Adrenal gland (tissue), 19 donors: ENCODE measurements at places on chromosomes 2 and 18.

- DNase-seq = no peak
Measured at GRCh38 chr2:43019536-43020183, 206.7 kb downstream of the ZFP36L2 start.

- DNase-seq = peak; percentile 98
Measured at GRCh38 chr18:21111346-21112139, at the start of gene ROCK1. Gene ROCK1, minus strand, starts transcription at chr18:21111813. Its CDS starts 903 bp downstream, at chr18:21110910.

DNA sequence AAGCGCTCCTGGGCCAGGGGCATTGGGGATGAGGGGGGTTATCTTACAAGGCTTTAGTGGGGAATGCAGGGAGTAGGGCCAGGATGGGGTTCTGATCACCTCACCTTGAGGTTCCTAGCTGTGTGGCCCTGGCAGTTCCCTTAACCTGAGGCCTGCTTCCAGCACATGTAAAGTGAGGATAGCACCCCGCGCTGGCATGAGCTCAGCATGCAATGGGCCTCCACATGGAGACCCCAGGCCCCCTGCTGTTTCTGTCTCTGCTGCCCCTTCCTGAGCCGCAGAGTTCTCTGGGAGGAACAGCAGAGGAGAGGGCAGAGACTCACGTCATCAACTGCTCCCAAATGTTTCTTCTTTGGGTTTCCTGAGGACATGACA, 8.6 kb upstream of the TEX51 start:
- DNase-seq = no peak

GRCh38 chr2:130836501-130837174, at the start of gene ARHGEF4:
Gene ARHGEF4, plus strand, starts transcription at chr2:130836914. Its CDS starts 40 bp downstream, at chr2:130836954.
- DNase-seq = no peak

DNA sequence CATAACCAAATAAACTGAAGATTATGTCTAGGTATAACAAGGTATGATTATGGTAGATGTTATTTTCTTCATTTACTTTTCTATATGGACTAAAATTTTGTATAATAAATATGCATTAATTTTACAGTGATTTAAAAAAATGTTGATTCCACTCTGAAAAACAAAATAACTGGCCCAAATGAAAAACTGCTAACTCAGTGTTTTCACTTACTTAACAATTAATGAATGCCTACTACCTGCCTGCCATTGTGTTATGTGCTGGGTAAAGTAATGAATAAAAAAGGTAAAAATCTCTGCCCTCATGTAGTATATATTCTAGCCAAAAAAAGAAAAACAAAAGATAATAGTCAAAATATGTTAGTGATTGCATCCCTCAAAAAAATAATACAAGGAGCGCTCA, 29.6 kb upstream of the C2orf15 start:
- DNase-seq = no peak

GRCh38 chr2:139048017-139048416, 267.8 kb upstream of the NXPH2 start:
- no peak for DNase-seq

DNA sequence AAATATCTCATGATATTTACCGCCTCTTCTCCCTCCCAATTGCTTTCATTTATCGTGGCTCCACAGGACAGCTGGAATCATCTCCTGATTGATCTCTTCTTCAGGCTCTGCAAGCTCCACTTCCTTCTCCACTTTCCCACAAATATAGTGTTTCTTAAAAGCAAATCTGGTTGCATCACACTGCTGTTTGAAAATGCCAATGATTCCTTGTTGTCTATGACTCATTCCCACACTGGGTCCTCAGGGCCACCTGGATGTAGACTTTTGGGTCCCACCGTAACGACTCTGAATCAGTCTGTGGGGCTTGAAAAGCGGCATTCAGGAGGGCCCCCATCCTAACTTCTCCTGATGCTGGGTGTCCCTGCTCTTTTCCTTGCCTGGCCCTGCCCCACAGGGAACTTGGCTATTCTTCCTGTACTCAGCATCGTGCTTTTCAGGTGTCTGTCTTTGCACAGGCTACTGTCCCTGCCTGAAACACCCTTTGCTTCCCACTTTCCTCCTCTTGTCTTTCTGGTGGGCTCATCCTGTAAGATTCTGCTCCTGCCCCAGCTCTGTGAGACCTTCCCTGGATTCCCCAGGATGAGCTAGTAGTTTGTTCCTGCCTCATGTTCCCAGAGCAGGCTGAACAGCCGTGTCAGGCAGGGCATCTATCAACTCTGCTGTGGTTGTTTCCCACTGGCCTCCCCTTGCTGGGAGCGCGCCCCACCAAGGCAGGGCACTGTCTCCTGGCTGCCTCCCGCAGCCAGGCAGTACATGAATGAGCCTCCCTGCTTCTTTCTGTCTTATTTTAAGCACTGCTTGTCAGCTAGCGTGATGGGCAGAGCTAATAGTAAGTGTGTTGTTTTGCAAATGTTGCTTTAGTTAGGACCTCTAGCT, 111.9 kb downstream of the KCTD1 start:
- DNase-seq = no peak

GRCh38 chr2:150639383-150639782, 151.9 kb upstream of the RND3 start:
- DNase-seq = no peak

- DNase-seq = no peak
Measured at GRCh38 chr2:68287580-68288441, 31.9 kb downstream of the CNRIP1 start.

DNA sequence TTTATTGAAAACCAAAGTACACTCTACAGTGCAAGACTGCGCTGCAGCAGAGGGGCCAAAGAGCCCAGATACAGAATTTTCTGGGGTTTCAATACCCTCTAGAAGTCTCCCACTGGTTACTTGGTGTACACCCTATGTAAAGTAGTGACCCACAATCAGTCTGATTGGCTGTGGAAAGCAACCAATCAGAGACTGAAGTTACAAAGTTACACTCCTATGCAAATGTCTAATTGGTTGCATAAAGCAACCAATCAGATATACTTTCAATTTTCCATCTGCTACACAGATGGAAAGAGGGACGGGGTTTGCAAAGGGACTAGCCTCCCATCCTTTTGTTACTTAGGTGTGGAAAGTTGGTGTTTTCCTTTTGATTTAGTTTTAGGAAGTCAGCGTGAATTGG, 198.9 kb upstream of the SH3BP4 start:
- no peak for DNase-seq

GRCh38 chr2:97741251-97741650, 27.9 kb downstream of the ZAP70 start:
- DNase-seq = no peak

DNA sequence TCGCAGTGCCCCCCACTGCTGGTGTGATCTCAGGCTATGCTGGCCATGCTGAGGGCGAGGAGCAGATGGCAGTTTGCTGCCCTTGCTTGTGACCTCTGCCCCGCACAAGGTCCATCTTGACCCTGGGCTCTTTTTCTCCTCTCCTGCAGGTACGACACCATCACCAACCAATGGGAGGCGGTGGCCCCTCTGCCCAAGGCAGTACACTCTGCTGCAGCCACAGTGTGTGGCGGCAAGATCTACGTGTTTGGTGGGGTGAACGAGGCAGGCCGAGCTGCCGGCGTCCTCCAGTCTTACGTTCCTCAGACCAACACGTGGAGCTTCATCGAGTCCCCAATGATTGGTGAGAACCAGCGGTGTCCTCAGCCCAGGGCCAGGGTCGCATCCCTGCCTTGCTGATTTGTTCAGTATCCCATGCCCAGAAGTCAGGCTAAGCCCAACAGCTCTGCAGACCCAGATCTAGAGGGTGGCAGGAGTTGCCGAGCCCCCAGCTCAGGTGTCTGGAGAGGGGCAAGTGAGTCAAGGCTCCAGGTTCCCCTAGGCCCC, 223.8 kb downstream of the ATAD2B start:
- DNase-seq = peak; percentile 42

DNA sequence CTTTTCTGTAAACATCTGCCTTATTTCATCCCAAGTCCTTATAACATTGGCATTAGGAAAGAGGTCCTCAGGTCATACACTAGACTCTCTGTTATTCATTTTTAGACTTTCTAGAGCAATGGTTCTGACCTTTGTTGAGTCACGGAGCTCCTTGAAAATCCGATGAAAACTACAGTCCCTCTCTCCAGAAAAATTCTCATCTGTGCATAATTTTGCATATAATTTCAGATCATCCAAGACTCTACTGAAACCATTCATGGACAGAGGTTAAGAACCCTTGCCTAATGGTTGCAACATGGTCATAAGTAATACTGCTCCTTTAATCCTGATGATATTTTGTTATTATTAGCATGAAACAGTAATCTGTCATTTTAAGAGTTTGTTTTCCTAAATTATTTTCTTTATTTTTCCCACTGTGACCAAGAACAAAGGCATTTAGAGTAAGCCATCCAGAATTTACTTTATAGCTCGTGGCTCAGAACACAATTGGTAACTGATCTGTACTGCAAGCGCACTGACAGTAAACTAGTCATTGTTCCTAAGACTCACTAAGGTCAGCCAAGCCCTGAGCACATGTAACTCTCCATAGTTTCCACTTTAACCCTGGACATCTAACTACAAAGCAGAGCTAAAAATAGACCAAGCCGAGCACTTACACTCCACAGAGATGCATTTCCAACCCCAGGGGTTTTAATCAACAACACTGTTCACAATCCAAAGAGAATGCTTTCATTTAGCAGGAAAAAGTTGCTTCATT, 8.4 kb downstream of the MYOM1 start:
- peak; percentile 13 for DNase-seq

- DNase-seq = no peak
Measured at GRCh38 chr2:99297994-99298393, 3.0 kb downstream of the LYG1 start.

- no peak for DNase-seq
Measured at GRCh38 chr2:64781711-64782390, 128.1 kb upstream of the SERTAD2 start.

DNA sequence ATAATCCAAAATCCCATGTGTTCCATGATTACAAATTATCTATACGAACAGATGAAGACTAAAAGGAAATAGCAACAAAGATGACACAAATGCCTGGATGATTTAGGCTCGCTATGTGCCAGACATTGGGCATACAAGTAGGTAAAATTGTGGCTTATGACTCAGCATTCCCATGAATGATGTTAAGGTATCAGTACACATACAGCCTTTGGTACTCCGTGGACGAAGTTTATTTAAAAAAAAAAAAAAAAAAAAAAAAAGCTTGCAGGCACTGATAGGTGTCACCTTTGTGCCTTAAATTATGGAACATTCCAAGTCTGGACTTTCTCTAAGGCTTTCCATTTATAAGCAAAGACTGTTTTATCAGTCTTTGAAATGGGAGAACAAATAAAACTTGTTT, 2.7 kb downstream of the CHAC2 start:
- DNase-seq = no peak

DNA sequence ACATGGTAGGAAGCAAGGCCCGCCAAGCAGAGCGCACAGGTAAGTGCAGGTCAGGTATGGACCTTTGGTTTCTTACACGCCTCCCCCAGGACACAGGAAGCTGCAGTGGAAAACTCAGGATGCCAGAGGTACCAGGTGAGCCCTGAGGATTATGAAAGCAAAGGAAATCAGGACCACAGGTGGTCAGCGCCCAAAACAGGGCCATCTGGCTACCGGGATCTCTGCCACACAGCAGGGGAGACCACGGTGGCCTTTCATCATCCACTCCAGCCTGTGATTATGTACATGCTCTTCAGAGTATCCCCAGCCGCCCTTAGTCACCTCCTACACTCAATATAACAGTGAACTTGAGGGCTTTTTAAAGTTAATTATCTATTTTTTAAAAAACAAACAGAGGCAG, 125.5 kb upstream of the EPC2 start:
- no peak for DNase-seq

DNA sequence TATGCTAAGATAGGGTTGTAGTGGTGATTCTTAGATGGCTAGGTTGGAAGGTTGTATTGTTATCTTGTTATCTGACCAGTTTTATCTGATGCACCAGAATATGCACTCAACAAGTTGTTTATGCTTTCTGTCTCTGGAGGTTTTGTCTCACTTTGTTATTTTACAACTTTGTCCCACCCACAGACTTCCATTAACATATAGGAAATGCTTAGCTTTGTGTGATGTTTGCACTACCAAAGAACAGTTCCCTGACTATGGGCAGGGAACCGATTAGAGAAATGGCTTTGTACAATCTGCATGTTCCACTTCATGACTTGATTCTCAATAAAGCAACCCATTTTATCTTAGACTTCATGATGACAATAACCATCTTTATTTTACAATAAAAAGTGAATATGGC, 160.6 kb upstream of the CDH20 start:
- no peak for DNase-seq

GRCh38 chr18:70181015-70181414, 24.5 kb downstream of the RTTN start:
- no peak for DNase-seq

- peak; percentile 44 for DNase-seq
Measured at GRCh38 chr2:42569116-42569711, 782 bp downstream of the MTA3 start.

DNA sequence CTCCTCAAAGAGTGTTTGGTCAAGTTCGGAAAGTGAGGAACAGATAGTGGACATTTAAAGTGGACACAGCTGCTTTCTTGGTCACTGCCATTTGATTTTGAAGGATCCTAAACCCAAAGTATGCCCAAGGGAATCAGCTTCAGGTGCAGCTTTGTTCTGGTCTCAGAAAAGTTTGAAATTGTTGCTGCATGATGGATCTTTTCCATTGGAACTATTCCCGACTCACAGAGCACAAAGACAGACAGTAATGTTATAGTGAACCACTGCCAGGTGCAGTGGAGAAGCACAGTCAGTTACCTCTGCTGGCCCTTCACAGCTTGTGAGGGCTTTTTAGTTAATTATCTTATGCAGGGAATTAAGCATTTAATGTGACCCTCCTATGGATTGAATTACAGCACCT, 301.7 kb downstream of the PHLPP1 start:
- no peak for DNase-seq

- no peak for DNase-seq
Measured at GRCh38 chr18:21335927-21336488, 94.0 kb downstream of the GREB1L start.

- no peak for DNase-seq
Measured at GRCh38 chr2:230690439-230690838, 22.2 kb upstream of the CAB39 start.

- no peak for DNase-seq
Measured at GRCh38 chr2:102060047-102060446, 68.3 kb downstream of the IL1R2 start.

GRCh38 chr2:108605947-108606346, 71.7 kb downstream of the LIMS1 start:
- DNase-seq = no peak

DNA sequence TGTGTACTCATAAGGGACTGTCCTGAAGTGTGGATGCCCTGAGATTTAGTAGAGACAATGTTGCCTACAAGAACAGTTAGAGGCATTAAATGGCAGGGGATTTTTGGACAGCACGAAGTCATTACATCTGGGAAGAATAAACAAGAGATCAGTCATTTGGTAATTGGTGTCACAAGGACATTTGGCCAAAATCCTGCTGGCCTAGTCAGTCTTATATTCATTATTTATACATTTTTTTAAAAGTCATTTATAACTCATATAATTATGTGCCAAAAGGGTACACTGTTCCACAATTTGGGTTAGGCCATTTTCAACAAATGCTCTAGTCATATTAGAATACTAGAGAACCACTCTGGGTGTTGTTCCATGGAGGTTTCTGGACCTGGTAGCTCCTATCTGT, 104.7 kb downstream of the LRATD1 start:
- DNase-seq = no peak
